ENCODE measurements at places on chromosomes 6 and 20. TPM values are rescaled to one million over a fixed set of nuclear protein-coding genes. Genes with fewer than 3 reads are reported as not detected.

Gene LRRC73
- 0.14 TPM for total RNA-seq

Gene UBR2
- total RNA-seq, result 21.7 TPM

Gene MMP24
- total RNA-seq, result 13.0 TPM

Gene OPN5
- total RNA-seq, result not detected

Gene WFDC2
- total RNA-seq, result 14.3 TPM

Gene JPH2
- 10.5 TPM for total RNA-seq

Gene PROKR2
- total RNA-seq, result not detected

Gene F13A1
- total RNA-seq, result not detected

- no peak overlapping the region for H3K27ac ChIP-seq
- H3K4me1 ChIP-seq, result no peaks in the 10 kb centered on the region
- no peak overlapping the region for H3K4me3 ChIP-seq
- DNase-seq, result no peak
- H3K36me3 ChIP-seq, result no peaks in the 10 kb centered on the region
These were observed 9.0 kb downstream of the PAK5 start for GRCh38 chr20:9829835-9830234.

GRCh38 chr6:19842030-19842615 lies 5.0 kb downstream of the ID4 start:
- 0 out of 2 replicates have a peak, but pooled peaks cover 3% of the 10 kb centered on the region for H3K4me1 ChIP-seq
- DNase-seq, result no peak
- no peaks in the 10 kb centered on the region for H3K36me3 ChIP-seq
- peaks cover 2% of the 10 kb centered on the region for H3K27me3 ChIP-seq
- no peak overlapping the region for H3K27ac ChIP-seq
- no peak overlapping the region for H3K4me3 ChIP-seq

- H3K36me3 ChIP-seq, result no peaks in the 10 kb centered on the region
- no peak overlapping the region for H3K27ac ChIP-seq
- H3K27me3 ChIP-seq, result no peaks in the 10 kb centered on the region
- DNase-seq, result no peak
- peaks cover 10% of the 10 kb centered on the region for H3K4me1 ChIP-seq
These were observed 897 bp upstream of the STMN3 start for GRCh38 chr20:63653974-63654668.

DNA sequence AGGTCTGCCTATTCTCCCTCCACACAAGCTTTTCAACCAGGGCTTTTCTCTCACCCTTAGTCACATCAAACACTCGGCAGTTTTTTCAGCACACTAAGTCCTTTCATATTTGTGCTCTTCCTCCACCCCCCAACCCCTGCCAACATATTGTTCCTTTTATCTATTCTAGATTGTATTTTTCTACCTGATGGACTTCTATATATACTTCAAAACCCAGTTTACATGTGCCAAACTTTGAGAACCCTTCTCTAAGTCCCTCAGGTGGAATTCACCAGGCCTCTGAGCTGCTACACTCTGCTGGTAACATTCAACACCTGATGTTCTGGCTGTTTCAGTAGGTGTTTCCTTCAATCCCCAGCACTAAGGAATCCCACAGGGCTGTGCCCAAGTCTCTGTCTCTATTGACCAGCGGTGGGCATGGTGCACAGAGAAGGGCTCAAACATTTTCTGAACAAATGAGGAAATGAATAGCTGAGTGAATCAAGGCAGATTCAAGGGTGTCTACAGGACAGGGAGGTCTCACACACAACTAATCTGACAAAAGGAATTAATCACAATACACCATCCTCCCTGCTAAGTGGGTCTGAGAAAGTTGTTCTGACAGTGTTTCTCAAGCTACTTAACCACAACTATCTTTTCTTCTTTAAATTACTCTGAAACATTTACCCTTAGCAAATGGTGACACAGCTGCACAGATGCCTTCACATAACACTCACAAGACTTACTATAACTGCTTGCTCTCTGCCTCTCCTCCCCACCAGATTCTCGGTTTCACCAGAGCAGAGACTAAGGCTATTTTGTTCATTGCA lies 166.5 kb downstream of the TSHZ2 start:
- no peak overlapping the region for H3K27ac ChIP-seq
- H3K27me3 ChIP-seq, result no peaks in the 10 kb centered on the region
- no peak for DNase-seq
- H3K4me1 ChIP-seq, result no peaks in the 10 kb centered on the region
- no peaks in the 10 kb centered on the region for H3K36me3 ChIP-seq

GRCh38 chr20:38538789-38539188 lies 42.2 kb upstream of the ADIG start:
- no peak overlapping the region for H3K4me3 ChIP-seq
- no peaks in the 10 kb centered on the region for H3K4me1 ChIP-seq
- peaks cover 14% of the 10 kb centered on the region for H3K36me3 ChIP-seq

GRCh38 chr6:1380625-1381427 lies 8.6 kb upstream of the FOXF2 start:
- peaks cover 5% of the 10 kb centered on the region for H3K27me3 ChIP-seq
- no peak for DNase-seq
- H3K36me3 ChIP-seq, result no peaks in the 10 kb centered on the region
- H3K4me3 ChIP-seq, result no peak overlapping the region
- H3K4me1 ChIP-seq, result peaks cover 17% of the 10 kb centered on the region
- no peak overlapping the region for H3K27ac ChIP-seq

DNA sequence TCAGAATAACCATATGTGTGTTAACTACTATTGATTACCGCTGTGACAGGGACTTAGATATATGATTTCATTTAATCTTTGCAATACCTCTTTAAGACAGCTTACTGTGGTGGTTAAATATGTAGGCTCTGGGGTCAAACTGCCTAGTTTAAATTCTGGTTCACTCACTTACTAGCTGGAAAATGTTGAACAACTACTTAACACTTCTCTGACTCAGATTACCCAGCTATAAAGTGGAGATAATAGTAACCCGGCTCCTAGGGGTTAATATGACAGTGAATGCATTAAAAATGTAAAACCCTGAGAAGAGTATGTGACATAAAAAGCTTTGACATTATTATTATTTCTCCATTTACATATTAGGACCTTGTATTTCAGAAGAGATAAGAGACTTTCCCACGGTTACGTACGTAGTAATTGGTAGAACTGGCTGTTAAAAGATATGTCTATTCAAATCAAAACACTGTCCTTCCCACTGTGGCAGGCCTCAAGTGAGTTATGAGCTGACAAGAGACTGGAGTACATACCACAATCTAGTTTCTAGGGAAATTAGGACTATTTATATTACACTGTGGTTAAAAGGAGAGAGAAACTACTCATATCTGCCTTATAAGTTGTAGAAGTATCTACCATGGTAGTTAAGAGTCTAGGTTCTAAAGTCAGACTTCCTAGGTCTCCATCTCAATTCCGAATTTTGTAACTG lies 4.4 kb upstream of the PLCB1 start:
- peak overlapping the region; percentile 93 for H3K27ac ChIP-seq
- H3K4me3 ChIP-seq, result no peak overlapping the region
- no peak for DNase-seq
- peaks cover 64% of the 10 kb centered on the region for H3K4me1 ChIP-seq
- no peaks in the 10 kb centered on the region for H3K36me3 ChIP-seq

GRCh38 chr6:134544737-134545136 lies 226.8 kb upstream of the SGK1 start:
- H3K4me3 ChIP-seq, result no peak overlapping the region
- no peaks in the 10 kb centered on the region for H3K36me3 ChIP-seq
- no peaks in the 10 kb centered on the region for H3K4me1 ChIP-seq
- no peak overlapping the region for H3K27ac ChIP-seq
- H3K27me3 ChIP-seq, result no peaks in the 10 kb centered on the region

DNA sequence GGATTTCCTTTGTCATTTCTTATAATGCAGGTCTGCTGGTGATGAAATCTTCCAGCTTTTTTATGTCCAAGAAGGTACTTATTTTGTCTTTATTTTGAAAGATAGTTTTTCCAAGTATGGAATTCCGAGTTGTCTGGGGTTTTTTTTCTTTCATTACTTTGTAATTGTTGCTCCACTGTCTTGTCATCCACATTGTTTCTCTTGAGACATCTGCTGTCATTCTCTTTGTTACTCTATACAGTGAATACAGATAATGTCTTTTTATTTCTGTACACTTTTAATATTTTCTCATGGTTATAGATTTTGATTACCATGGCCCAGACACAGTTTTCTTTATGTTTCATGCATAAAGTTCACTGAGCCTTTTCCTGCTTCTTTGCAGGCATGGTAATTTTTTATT lies 133.1 kb downstream of the SYCP2 start:
- H3K27ac ChIP-seq, result no peak overlapping the region
- peaks cover 9% of the 10 kb centered on the region for H3K4me1 ChIP-seq
- no peak for DNase-seq
- no peaks in the 10 kb centered on the region for H3K36me3 ChIP-seq

DNA sequence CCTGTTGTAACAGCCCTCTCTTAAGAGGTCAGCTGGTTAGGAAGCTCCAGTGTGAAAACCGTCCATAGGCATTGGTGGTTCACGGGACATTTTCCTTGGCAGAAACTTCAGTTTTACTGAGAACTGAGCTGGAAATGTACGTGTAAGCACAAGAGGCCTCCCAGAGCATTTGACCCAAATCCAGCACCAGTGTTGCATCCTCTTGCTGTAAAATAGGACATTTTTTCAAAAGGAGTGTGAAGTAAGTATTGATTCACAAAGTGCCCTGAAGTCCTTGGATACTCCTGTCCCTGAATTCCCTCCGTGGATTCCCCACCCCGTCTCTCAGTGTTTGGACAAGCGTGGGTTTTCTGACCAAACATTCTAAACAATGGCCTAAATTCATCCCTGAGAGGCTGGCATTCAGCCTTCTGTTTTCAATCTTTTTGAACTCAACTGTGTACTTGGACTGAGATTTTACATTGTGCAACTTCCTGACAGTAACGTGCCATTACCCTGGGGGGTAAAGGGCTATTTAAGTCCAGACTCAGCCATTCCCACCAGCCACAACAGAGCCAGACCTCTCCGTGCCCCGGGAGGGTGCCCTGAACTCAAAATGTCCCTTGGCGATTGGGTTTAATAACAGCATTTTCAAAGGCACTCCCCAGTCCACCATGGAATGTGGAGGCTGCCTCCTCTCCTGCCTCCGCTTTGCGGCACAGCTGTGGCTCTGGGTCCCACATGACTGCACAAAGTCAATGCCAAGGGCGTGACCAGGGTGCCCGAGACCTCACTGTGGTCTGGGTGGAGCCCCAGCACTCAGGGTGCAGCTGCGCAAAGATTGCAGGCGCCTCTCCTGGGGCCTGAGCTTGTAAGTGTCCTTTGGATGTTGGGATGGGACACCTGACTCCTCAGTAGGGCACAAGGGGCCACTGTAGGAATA lies 92.7 kb upstream of the AFDN start:
- DNase-seq, result no peak
- no peaks in the 10 kb centered on the region for H3K27me3 ChIP-seq
- H3K36me3 ChIP-seq, result no peaks in the 10 kb centered on the region
- no peak overlapping the region for H3K27ac ChIP-seq

- H3K4me1 ChIP-seq, result no peaks in the 10 kb centered on the region
- no peak overlapping the region for H3K4me3 ChIP-seq
- no peaks in the 10 kb centered on the region for H3K36me3 ChIP-seq
- no peak for DNase-seq
- peaks cover 1% of the 10 kb centered on the region for H3K27me3 ChIP-seq
These were observed 89.2 kb upstream of the BACH2 start for GRCh38 chr6:90385759-90386313.

GRCh38 chr20:30892541-30893345 lies 364.7 kb upstream of the DEFB115 start:
- no peak overlapping the region for H3K27ac ChIP-seq
- H3K36me3 ChIP-seq, result no peaks in the 10 kb centered on the region
- H3K4me3 ChIP-seq, result no peak overlapping the region
- DNase-seq, result no peak
- H3K27me3 ChIP-seq, result no peaks in the 10 kb centered on the region

GRCh38 chr6:19837511-19838441 lies 606 bp downstream of the ID4 start:
- peaks cover 2% of the 10 kb centered on the region for H3K27me3 ChIP-seq
- no peak overlapping the region for H3K27ac ChIP-seq
- no peaks in the 10 kb centered on the region for H3K36me3 ChIP-seq

GRCh38 chr6:33843131-33844121 lies 39.6 kb upstream of the MLN start:
- no peaks in the 10 kb centered on the region for H3K36me3 ChIP-seq
- no peak for DNase-seq
- H3K27ac ChIP-seq, result no peak overlapping the region

- H3K27me3 ChIP-seq, result no peaks in the 10 kb centered on the region
- H3K27ac ChIP-seq, result no peak overlapping the region
- H3K4me1 ChIP-seq, result no peaks in the 10 kb centered on the region
- no peak overlapping the region for H3K4me3 ChIP-seq
These were observed 1.2 kb downstream of the GSTA5 start for GRCh38 chr6:52839124-52840055.

DNA sequence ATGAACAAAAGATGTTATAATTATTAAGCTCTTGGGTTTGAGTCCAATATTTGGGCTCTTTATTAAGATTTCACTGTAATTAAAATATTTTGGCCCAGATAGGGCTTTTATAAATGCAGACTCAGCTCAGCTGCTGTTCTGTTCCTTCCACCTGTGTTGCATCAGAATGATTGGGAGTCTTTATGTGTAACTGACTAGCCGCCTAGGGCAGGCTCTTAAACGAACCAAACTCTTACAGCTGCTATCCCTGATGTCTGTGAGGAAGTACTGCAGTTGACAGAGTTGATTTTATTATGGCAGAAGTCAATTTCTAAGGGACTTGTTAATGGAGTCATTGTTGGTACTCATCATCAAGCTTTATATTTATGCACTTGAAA lies 144.7 kb downstream of the MYO6 start:
- no peak for DNase-seq
- H3K4me3 ChIP-seq, result no peak overlapping the region
- H3K27ac ChIP-seq, result no peak overlapping the region
- no peaks in the 10 kb centered on the region for H3K4me1 ChIP-seq
- H3K36me3 ChIP-seq, result no peaks in the 10 kb centered on the region
- H3K27me3 ChIP-seq, result no peaks in the 10 kb centered on the region

DNA sequence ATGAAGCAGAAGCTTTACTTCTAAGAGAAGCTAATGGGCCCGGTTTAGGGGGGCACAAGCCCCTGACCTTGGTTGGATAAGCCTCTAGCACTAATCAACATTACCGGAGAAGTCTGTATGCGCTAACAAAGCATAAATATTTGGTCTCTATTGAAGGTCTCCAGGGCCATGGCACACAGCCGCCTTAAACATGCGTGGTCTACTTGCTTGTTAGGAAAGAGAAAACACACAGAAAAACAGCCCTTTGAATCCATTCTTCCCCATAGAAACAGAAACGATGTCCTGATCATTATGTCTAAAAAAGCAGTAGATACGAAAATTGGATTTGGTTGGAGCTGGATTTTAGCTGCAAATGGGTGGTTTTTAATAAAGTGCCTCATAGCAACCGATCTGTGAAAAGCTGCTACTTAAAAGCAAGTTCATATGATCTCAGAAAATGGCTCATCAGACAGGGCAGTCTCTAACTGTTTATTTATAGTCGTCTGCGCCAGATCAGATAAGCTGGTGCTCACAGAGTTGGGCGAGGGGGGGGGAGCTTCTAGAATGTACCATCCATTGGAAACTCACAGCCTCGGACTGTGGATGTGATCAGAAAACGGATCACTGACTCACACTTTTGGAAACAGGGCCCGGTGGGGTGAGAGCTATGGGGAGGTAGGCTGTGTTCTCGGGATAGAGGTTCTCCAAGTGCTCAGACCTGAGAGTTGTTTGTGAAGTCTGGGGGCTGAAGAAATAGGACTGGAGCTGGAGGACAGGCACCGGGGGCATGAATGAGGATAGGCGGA lies 35.3 kb upstream of the APCDD1L start:
- no peak overlapping the region for H3K4me3 ChIP-seq
- H3K27ac ChIP-seq, result no peak overlapping the region
- no peaks in the 10 kb centered on the region for H3K4me1 ChIP-seq
- H3K36me3 ChIP-seq, result no peaks in the 10 kb centered on the region
- DNase-seq, result peak; percentile 38
- no peaks in the 10 kb centered on the region for H3K27me3 ChIP-seq

GRCh38 chr6:11585426-11586016 lies 48.0 kb downstream of the TMEM170B start:
- H3K27ac ChIP-seq, result peak overlapping the region; percentile 59
- DNase-seq, result peak; percentile 60
- peaks cover 46% of the 10 kb centered on the region for H3K4me1 ChIP-seq
- H3K36me3 ChIP-seq, result no peaks in the 10 kb centered on the region

All from Caco-2 (cell line).